ENCODE measurements at places on chromosomes 16 and 17. TPM values are rescaled to one million over a fixed set of nuclear protein-coding genes. Genes with fewer than 3 reads are reported as not detected.

- DNase-seq: no peak
Observed at GRCh38 chr16:3099732-3100499, 822 bp upstream of the ZSCAN10 start.

DNA sequence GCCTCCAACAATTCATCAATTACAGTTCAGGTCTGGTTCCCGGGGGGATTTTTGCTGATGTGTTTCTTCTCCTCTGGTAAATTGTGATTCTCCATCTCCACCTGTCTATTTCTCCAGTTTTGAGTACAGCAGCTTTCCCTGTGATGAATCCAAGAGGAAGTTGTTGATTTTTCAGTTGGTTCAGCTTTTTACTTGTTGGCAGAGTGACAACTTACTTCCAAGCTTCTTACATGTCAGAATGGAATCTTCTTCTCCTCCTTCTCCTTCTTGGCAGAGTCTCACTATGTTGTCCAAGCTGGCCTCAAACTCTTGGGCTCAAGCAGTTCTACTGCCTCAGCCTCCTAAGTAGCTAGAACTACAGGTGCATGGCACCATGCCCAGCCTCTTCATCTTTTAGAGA lies 33.4 kb upstream of the TMEM92 start:
- DNase-seq: no peak

DNA sequence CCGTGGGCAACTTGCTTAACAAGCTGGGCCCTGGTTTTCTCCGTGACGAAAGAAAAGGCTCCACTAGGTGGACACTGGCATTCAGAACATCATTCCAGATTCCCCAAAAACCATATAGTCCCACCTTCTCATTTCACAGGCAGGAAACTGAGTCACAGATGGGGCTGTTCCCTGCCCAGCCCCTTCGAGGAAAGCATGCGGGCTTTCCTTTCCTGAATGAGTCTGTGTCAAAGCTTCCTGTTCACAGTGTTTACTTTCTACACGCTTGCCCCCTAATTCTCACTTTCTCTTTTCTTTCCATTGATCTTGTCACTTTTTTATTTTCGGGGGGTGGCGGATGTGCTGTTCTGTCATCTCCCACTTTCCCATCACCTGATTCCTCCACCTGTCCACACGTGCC lies 10.3 kb upstream of the LGALS9 start:
- no peak for DNase-seq

GRCh38 chr17:74682471-74683190 lies 30.1 kb downstream of the CD300LF start:
- DNase-seq: no peak

The TMED6 gene
- not detected for total RNA-seq

GRCh38 chr16:18788828-18789514 lies 1.2 kb downstream of the RPS15A start:
- DNase-seq: no peak

Data from SJCRH30 (cell line).